Hematopoietic multipotent progenitor cell treated with erythropoietin and hydrocortisone succinate and interleukin-3 and kit ligand, for 17 days (in vitro differentiated cells): ENCODE measurements at places on chromosomes 2 and 18.

DNA sequence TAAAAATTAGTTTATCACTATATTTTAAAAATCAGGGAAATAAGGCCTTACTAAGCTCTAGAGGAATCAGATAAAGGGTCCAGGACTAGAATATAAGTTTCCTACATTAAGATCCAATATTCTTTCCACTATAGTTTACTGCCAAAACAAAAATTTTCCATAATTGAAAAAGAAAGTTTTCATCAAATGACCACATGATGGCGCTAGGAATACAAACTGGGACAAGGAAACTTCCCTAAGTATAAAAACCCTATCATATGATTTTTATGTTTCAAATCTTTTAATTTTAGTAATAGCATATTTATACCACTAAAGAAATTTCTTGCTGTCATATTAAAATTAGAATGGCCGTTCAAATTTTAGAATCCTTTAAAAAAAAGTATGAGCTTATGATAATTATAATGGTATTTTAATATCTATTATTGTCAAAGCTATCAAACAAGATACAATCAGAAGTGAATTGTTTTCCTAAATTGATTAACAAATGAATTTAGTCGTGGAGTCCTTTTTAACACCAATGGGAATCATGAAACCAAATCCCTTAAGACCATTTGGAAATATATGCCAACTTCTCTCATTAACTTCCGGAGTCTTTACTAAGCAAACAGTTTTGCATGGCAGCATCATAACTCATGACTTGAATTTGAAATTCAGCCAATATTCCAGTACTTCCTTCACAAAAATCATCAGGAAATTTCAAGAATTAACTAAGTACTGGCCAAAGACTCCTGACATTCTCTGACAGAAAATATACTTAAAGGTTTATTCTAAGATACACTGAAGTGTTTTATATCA lies 70.3 kb downstream of the SCN1A start:
- no peak for DNase-seq

DNA sequence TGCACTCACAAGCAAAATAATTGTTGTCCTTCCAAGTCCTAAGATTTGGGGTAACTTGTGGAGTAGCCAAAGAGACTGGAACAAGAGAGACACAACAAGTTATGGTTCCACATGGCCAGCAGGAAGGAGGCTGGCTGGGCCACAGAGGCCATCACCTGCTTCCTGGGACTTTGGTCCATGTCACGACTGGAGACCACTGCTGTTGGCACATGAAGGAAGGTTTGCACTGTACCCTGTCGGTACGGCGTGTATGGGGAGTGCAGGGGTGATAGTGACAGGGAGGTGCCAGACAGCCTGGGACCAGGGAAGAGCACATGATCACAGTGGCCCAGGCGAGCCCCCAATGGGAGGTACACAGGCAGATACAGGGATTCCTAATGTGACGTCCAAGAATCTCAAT lies 15.5 kb downstream of the SLC66A2 start:
- DNase-seq = no peak

- peak; percentile 20 for DNase-seq
These were observed 68.1 kb upstream of the CSRNP3 start for GRCh38 chr2:165401285-165401852.

GRCh38 chr2:195696012-195696411 lies 39.0 kb downstream of the SLC39A10 start:
- no peak for DNase-seq

- no peak for DNase-seq
These were observed 3.8 kb downstream of the CATIP start for GRCh38 chr2:218360453-218360852.

GRCh38 chr2:214611015-214611414 lies 198.5 kb downstream of the BARD1 start:
- no peak for DNase-seq

- DNase-seq = no peak
These were observed 45.3 kb downstream of the ADCYAP1 start for GRCh38 chr18:949724-950631.

- DNase-seq = no peak
These were observed 1.7 kb upstream of the SLC3A1 start for GRCh38 chr2:44273596-44273995.

DNA sequence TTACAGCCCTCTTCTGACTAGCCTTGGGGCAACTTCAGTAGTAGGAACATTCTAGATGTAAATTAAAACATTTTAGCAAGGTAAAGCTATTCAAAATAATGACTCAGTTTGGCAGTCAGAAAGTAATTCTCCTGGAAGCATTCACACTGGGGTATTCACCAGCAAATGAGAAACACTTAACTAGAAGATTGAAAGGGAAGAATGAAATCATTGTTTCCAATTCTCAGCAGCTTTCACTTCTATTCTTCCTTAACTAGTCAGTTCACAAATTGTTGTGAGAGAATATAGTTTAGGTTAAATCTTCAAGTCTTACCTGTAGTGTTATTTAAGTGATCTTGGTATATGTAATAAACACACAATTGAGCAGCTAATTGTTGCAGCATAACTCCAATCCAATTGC lies 1135.6 kb upstream of the FAM98A start:
- DNase-seq = no peak

GRCh38 chr2:29227935-29228675 lies 112.9 kb downstream of the CLIP4 start:
- no peak for DNase-seq

GRCh38 chr2:241774419-241775222 lies 2.0 kb upstream of the GAL3ST2 start:
- no peak for DNase-seq

- DNase-seq = no peak
These were observed 300.7 kb downstream of the SP3 start for GRCh38 chr2:173664513-173664910.

- no peak for DNase-seq
These were observed 61.1 kb upstream of the SPHKAP start for GRCh38 chr2:228242591-228242990.

- DNase-seq = no peak
These were observed 341.7 kb downstream of the PTPRM start for GRCh38 chr18:7908681-7909299.

DNA sequence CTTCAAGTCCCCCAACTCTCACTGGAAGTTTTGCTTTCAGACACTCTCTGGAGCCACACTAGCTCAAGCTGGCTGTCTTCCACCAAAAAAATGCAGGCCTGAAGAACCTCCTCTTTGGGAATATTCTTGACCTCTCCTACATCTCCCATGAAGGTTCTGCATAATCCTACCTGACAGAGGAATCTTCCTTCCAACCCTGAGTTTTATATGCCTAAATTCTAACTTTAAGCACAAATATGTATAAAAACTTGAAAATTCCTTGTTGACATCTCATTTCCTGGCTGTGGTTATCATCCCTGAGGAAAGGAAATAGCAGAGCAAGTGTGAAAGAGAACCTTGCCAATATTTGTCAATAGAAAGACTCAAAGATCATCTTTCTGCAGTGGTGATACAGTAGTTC lies 249.0 kb downstream of the LPIN1 start:
- no peak for DNase-seq

DNA sequence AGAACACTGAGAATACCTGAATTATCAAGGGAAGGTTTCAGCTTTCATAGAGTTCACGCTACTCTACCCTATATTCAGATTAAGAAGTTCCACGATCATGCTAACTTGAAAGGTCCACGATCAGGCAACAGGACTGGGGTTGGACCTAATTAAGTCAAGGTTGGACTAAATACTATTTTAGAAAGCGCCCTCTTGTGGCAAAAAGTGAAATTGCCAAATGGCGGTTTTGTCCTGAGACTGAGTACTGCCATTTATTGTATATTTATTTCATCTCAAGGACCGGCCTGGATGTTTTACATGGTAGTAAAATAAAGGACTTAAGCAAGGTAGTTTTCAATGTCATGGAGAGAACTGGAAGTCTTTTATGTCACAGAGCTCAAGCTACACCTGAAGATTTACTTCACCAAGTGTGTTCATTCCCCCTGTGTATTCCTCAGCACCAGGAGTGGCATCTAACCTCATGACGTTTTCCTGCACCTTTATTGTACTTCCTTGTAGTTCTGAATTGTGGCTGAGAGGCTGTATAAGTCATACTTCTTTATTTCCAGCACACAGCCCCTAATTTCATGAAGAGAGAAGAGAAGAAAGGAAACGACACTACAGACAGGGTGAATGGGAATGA lies 56.8 kb downstream of the SRD5A2 start:
- peak; percentile 65 for DNase-seq

GRCh38 chr2:61993422-61994024 lies 88.0 kb downstream of the COMMD1 start:
- DNase-seq = peak; percentile 54

DNA sequence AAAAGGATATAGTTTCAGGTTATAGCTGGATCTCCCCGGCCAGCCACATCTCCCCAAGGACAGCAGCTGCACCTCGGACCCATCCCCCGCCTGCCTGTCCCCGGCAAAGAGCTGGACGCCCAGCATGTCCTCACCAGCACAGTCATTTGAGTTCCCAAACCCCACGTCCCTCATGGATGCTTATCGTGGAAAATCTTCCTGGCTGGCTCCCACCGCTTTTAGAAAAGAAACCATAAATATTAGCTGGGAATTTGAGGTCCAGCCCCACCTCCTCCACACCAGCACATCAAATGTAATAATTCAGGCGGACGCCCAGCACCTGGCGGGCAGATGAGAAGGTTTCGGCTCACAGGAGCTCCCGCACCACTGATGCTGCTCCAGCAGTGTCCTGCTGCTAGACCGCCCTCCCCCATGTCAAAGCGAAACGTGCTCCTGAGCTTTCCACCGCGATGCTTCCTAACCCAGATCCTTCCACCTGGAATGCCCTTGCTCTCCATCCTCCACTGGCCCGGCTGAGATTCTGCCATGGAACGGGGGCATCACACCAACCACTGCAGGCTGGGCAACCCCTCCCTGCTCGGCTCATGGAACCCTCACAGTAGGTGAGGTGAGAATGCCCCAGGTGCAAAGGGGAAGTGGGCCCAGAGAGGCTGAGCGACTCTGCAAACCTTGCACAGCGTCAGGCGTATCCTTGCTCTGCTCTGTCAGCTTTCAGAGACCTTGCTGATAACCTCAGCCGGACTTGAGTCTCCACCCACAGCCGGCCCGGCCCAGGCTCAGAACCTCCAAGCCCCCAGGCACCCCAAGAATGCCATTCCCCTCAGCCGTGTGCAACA lies 71.5 kb upstream of the GPC1 start:
- DNase-seq = no peak

DNA sequence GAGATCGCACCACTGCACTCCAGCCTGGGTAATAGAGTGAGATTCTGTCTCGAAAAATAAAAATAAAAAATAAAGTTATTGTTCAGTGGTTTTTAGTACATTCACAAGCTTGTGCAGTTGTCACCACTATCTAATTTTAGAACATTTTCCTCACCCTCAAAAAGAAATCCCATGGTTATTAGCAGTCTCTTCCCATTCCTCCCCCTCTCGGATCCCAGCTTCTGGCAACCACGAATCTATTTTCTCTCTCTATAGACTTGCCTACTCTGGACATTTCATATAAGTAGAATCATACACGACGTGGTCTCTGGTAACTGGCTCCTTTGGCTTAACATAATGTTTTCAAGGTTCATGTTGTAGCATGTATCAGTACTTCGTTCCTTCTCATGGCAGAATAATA lies 38.6 kb downstream of the CABLES1 start:
- no peak for DNase-seq

DNA sequence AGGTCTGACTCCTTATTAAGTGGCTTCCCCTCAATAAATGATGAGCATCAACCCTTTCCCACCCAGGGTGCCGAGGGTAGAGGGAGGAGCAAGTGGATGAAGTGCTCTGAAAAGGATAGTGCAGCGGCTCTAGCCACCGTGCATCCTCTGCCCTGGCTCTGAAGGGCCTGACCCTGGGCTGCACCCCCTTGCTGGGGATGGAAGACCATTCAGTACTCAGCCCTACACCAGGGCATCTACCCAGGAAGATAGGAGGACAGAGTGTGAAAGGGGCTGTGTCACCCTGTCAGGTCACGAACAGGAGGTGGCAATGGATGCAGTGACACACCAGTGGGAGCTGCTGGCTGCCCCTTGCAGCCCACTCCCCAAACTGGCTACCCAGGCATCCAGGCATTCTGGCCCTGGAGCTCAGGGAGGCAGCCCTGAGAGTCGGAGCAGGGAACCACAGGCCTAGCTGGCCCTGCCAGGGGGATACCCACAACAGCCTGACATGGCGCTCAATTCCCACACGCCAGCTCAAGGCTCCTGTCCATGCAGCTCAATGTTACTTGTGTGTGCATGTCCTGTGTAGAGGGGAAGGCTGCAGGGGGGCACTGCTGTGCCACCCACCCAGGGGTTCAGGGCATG lies 7.6 kb downstream of the ACTR1B start:
- no peak for DNase-seq

GRCh38 chr2:76467326-76467725 lies 756.6 kb upstream of the GCFC2 start:
- no peak for DNase-seq

GRCh38 chr18:44216169-44216568 lies 464.5 kb upstream of the SETBP1 start:
- DNase-seq = no peak

- DNase-seq = no peak
These were observed 213.0 kb upstream of the CELF4 start for GRCh38 chr18:37778417-37779165.

DNA sequence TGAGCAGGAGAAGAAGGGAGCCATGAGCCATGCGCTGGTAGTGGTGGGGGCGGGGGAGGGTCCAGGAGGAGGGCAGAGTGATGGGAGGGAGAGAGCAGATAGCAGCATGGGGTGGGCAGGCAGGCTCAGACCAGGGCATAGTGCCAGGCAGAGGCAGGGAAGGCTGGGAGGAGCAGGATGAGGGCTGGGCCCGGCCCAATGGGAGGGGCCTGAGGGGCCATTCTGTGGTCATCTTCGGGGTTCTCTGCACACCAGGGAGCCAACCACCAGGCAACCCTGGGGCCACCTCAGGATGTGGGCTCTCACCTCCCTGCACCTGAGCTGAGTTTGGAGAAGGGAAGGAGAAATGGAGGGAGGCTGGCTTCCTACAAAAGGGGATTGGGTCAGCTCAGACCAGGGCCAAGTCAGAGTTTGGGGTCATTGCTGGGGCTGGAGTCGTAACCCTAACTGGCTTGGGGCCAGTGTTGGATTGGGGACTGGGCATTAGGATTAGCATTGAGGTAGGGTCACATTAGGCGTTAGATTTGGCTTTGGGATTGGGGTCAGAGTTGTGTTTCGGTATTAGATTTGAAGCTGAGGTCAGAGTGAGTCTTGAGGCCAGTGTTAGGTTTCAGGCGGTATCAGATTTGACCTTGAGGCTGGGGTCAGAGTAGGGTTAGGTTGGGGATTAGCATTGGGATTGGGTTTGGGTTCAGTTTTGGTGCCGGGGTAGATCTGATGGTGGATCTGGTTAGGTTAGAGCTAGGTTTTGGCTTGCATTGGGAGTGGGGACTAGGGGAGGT lies 11.2 kb downstream of the VIL1 start:
- peak; percentile 69 for DNase-seq

DNA sequence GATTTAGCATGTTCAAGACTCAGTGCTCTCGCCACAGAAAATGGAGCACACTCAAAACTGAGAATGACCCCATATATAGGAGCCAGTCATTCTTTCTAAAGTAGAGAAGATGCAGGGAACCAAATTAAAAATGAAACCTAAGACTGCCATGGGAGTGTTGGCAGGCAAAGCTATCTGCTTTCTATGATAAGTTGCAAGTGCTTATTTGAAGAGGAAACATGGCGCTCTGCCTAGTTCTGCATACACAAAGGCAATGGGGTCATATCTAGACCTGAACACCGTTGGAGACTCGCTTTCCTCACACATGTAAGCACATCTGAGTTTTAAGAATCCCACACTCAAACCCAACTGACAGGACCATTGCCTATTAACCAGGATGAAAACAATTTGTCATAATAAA lies 292.5 kb downstream of the ALK start:
- no peak for DNase-seq

- no peak for DNase-seq
These were observed 81.9 kb downstream of the MEP1B start for GRCh38 chr18:32271672-32272208.
